Left renal pelvis (tissue), 4 donors: ENCODE measurements at places on chromosomes 1 and 21.

- no peak for DNase-seq
These were observed 43.5 kb downstream of the ALPL start for GRCh38 chr1:21552715-21553114.

GRCh38 chr1:177645491-177646190 lies 324.2 kb downstream of the SEC16B start:
- DNase-seq = no peak

GRCh38 chr1:113976609-113977278 lies 2.5 kb upstream of the OLFML3 start:
- DNase-seq = no peak

GRCh38 chr1:38598118-38598517 lies 261.5 kb downstream of the RRAGC start:
- no peak for DNase-seq

DNA sequence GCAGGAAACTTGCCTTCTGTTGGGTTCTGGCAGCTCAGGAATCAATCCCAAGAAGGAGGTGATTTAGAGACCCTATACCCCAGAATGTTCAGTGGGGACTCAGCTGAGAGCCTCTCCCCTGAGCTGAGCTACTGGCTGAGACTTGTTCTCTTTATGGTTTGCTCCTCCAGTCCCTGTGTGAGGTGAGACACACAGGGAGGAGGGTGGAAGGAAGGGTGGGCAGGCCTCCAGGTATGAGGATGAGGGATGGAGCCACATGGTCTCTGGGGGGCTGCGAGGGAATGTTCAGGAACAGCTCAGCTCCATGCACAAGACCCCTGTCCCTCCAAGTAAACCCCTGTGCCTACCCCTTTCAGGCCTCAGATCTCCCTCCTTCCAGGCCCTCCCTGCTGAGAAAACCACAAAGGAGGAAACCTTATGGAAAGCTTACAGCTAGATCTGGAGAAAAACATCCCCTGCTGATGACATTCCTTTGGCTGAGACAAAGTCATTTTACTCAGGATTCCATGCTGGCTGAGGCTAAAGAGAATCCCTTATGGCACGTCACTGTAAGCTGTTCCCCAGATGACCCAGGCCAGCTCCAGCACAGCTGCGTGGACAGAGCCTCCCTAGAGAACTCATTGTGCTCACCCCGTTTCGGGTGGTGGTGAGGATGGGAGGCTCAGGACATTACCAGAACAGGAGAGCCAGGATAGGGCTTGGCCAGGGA lies 91.5 kb upstream of the IPO9 start:
- DNase-seq = no peak

- no peak for DNase-seq
These were observed 621.0 kb upstream of the NCAM2 start for GRCh38 chr21:20377250-20377649.

DNA sequence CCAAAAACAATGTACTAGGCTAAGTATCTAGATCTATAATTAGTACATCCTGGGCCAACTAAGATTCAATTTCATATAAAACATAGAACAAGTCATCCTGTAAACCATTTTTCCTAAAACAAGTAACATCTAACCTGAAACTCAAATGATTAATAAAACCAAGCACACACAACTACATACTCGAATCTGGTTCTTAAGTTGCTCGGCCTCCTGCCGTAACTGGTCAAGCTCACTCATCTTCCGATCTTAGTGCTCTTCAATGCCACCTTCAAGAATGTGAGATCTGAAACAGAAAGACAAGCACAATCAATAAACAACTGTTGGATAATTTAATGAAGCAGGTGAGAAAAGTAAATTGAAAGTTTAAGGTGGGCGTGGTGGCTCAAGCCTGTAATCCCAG lies 46.9 kb upstream of the NADK start:
- no peak for DNase-seq

GRCh38 chr1:14732728-14733047 lies 134.2 kb downstream of the KAZN start:
- no peak for DNase-seq

- DNase-seq = no peak
These were observed 79.8 kb downstream of the PKN2 start for GRCh38 chr1:88763649-88764406.

DNA sequence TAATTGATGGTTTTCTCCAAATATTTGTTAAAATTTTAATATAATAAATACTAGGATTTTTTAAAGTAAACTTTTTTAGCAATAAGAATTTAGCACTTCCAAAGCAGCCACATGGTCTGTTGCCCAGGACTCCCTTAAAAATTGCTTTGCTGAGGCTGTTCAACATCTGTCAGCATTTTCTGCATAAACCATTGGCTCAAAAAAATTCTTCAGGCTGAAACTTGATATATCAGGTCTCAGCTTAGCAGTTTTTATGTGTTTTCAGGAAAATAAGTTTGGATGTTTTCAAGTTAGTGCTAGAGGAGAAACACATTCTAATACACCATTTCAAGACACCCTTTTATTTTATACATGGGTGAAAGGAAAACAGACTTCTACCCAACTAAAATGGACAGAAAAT lies 69.1 kb upstream of the C1orf105 start:
- DNase-seq = no peak

GRCh38 chr1:206788487-206789050 lies 16.3 kb upstream of the IL10 start:
- DNase-seq = no peak

GRCh38 chr1:226979115-226979516 lies 39.0 kb downstream of the COQ8A start:
- DNase-seq = no peak

GRCh38 chr1:231690059-231690458 lies 63.5 kb downstream of the DISC1 start:
- DNase-seq = no peak

GRCh38 chr21:42182713-42183371 lies 36.1 kb upstream of the ABCG1 start:
- DNase-seq = no peak

DNA sequence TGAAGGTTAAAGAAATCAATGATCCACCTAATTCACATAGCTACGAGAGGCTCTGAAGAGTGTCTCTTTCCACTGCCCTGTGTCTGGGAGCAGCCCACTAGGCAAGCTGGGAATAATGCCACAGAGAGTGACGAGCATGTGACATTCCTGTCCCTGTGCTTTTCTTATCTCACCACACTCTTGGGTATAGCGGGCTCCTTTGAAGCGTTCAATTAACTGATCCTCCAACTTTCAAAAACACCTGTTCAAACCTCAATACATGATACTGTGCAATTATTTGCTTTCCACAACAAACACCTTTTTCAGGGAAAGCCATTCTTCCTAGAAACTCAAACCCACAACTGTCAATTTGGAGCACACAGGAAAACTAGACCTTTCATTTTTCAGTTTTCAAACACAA lies 43.4 kb downstream of the PLPP3 start:
- DNase-seq = no peak
